ENCODE measurements at places on chromosomes 6 and 20. TPM values are rescaled to one million over a fixed set of nuclear protein-coding genes. Genes with fewer than 3 reads are reported as not detected.

GRCh38 chr6:17093686-17094085 lies 8.2 kb upstream of the STMND1 start:
- no peak for DNase-seq

GRCh38 chr6:14277405-14277930 lies 159.9 kb downstream of the CD83 start:
- no peak for DNase-seq

GRCh38 chr6:88493717-88494116 lies 327.6 kb upstream of the CNR1 start:
- no peak for DNase-seq

DNA sequence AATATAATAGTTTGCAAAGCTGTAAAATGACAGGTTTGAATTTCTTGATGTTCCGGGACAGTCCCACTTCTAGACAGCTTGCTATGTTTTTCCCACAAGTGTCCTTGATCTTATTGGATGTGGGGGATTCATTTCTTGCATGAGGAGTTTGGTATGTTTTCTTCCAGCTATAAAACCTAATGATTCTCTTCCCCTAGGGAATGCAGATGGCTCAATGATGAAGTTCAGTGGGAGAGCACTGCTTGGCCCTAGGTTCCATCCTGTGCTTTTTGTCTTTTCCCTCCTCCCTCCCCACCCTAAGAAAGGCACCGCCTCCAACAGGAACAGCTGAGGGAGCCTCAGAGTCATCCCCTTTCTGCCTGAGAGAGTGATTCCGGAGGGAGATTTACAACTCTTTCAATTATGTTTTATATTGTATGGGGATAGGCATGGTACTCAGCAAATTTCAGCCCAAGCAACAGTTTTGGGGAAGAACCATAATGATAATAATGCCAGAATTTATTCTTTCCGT lies 149.2 kb downstream of the PHACTR1 start:
- DNase-seq = no peak

DNA sequence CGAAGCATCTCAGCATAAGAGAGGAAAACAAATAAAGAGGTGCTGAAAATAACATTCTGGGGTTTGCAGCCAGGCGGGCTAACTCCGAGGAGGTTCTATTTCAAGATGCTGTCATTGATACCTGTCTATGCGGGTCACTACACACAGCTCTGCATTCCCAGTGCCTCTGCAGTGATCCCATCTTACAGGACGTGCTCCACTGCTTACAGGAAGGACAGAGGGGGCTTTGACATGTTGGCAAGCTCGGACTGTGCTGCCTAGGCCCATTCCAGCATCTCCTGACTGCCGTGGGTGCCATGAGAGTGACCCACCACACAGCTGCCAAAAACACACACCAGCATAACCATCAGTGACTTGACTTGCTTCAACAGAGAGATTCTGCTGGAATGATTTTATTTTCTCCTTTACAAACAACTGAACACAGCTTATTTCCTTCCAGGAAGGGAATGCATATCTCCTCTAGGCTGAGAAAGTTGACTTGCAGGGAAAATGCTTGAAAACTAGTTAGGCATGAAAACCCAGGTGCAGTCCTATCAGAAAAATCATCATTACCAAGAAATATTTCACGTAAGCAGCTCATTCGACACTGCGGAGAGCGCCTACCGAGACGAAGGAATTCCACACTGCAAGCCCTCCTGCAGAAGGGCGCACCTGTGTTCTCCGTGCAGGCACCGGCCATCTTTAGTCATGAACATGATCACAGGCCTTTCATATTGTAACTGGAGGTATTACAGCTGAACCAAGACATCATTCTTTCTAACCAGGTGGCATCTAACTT lies 62.5 kb downstream of the RAMACL start:
- DNase-seq = no peak

DNA sequence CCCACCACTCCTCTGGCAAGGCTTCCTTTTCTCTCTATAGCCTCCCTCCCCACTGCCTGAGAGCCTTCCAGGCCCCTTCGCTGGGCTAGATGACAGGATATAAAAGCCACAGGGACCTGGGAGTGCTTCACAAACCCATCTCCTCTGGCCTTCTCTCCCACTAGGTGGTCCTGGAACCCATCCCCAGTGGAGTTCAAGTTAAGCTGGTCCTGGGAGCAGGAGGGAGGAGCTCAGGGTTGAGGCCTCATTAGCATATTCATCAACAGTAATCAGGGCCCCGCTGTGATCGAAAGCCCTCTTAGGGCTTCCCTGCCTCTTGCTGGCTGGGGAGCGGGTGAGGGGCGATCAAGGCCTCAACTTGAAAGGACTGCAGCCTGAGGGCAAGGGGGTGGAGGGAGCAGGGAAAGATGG lies 9.1 kb downstream of the EBF4 start:
- no peak for DNase-seq

Gene SLC22A16
- total RNA-seq = not detected
